ENCODE measurements at places on chromosomes 5 and 9.

- DNase-seq: peak; percentile 80
Observed at GRCh38 chr9:106883626-106884190, 20.7 kb downstream of the ZNF462 start.

DNA sequence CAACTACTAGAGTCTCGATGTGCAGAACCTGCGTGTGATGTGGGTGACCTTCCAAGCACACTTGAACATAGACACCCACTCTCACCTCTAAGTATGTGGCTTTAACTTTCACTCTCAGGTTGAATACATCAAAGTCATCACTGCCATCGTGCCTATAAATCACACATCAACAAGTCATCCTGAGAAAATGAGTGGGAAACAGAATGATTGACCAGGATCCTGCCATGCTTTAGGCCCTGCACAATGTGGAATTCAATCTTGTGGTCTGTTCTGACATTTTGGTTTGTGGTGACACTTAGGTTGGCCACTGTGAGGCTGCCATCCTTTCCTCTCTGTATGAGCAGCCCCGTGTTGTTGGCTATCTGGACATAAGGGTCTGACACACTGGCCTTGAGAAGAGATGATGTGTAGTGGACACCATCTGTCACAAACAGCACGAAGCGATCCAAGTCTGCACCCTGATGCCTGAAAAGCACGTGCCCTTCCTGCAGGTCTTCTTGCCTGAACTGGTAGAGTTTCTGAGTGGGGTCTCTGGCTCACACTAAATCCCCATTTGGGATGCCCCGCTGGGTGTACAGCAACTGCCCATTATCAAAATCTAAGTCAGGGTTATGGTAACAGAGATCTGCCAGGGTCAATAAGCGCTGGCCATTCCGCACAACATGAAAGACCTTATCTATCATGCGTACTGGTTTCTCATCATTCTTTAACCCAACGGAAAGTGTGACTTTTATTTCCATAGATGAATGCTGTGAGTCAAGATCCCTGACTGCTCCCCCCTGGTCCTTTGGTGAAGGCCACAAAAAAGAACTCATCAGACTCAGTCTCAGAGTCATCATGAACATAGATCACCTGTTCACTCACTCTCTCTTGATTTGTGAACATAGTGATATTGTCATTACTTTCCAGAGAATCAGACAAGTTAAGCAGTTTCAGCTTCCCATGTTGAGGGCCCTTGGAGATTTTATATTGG is 116.6 kb downstream of the ESM1 start:
- DNase-seq: no peak

DNA sequence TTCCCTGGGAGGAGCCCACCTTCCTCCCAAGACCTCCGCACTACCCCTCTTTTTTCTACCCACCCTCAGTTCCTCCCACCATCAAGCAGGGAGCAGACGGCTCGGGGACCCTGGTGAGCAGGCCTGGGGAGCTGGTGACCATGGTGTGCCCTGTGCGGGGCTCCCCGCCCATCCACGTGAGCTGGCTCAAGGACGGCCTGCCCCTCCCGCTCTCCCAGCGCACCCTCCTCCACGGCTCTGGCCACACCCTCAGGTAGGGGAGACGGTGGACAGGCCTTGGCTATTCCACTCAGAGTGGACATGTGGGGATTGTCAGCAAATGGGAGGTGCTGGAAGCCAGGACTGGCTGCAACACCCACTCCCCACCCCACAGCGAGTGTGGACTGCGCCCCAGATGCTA is 52.9 kb upstream of the ASS1 start:
- DNase-seq: no peak

GRCh38 chr5:140267559-140268018 is 35.3 kb downstream of the PFDN1 start:
- DNase-seq: no peak

DNA sequence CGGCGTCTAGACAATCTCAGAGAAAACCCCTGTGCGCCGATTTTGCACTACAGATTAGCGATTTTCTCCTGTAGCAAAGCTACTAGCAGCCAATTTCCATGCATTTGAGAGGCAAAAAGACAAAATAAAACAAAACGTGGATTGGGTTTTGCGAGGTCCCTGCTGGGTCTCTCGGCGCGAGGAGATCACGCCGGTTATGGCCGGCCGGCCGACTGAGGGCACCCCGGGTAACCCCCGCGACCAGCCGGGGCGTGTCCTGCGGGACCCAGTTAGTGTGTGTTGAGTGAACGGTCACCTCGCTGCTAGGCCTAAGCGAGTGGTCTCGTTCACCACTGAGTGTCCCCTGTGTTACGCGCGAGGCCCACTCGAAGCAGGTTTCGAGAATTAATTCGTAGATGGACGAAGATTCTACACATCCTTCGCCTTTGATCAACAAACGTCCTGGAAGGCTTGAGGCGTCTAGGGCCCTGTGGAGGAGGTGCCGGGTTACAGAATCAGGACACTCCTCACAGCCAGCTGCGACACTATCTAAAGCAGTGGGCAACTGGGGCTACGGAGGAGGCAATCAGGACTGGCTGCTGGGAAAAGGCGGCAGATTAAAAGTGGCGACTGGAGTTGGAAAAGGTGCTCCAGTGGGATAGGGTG is 764 bp upstream of the VDAC1 start:
- peak; percentile 18 for DNase-seq

DNA sequence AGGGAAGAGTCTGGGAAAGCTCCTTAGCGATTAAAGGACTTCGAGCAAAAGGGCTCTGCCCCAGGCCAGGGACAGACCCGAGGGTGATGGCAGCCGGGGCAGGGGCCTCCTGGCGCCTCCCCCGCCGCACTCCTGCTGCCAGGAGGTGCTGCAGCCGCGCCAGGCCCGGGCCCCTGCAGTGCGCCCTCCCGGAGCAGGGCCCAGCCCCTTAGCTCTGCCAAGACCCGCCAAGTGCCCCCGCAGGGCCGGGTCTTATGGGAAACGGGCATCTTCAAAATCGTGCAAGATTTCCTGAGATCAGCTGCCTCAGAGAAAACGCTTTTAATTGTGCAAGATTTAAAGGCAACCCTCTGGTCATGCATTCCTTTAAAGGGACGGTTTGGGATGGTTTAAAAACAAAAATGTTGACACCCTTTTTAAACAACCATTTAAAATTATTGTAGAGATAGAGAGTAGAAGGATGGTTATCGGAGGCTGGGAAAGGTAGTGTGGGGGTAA is 52.4 kb downstream of the CDC14B start:
- DNase-seq: no peak

DNA sequence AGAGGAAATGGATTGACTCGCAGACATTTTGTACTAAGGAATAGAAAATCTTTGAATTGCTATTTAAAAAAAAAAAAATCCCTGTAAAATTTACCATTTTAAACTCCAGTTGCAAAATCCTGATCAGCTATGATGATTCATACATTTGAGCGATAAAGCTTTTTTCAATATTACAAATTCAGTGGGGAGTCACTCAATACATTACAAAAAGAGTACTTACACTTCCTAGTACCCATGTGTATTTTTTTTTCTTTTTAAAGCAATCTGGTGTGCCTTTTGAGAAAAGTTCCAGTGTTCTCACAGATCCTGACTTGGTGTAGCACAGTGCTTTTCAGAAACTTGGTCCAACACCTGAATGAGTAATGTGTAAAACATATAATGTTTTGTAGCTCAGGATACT is 54.3 kb downstream of the PIK3R1 start:
- no peak for DNase-seq

GRCh38 chr5:52624291-52624690 is 163.4 kb upstream of the ITGA1 start:
- no peak for DNase-seq

DNA sequence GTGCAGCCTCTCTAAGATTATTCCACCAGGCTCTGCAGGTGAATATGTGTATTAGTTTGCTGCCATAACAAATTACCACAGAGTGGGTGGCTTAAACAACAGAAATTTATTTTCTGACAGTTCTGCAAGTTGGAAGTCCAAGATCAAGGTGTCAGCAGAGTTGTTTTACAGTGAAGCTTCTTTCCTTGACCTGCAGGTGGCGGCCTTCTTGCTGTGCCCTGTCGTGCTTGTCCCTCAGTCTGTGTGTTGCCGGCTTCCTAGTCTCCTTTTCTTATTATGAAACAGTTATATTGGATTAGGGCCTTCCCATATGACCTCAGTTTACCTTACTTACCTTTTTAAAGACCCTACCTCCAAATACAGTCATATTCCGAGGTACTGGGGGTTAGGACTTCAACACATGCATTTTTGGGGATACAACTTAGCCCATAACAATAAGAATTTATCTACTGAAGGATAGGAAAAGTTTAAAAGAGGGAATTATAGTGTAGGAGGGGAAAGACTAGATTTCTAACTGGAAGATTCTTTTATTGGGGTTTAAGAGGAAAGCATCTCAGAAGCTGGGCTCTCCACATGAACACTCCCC is 97.4 kb downstream of the OSTF1 start:
- peak; percentile 31 for DNase-seq

DNA sequence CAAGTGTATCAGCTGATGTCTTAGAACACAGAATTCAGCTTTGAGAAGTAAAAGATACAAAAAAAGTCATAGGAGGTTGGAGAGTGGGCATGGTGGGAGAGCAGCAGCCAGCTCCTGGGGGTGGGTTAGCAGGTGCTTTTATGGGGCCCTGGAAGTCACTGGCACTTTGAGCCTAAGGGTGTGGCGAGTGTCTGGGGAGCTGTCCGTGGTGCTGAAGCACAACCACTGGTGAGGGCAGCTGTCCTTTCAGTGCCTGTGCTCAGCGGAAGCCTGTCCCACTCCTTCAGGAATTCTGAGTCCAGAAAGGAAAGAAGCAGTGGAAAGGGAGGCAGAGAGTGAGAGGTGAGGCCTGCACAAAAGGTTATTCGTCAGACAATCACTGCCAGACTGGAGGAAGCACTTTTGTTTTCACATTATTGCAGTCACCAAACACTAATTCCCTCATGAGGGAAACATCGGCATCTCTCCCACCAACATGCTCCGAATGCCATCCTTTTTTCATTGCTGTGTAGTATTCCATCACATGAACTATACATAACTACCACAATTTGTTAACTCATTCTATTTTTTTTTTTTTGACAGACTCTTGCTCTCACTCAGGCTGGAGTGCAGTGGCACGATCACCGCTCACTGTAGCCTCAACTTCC is 59.4 kb upstream of the RAPGEF1 start:
- DNase-seq: peak; percentile 40

DNA sequence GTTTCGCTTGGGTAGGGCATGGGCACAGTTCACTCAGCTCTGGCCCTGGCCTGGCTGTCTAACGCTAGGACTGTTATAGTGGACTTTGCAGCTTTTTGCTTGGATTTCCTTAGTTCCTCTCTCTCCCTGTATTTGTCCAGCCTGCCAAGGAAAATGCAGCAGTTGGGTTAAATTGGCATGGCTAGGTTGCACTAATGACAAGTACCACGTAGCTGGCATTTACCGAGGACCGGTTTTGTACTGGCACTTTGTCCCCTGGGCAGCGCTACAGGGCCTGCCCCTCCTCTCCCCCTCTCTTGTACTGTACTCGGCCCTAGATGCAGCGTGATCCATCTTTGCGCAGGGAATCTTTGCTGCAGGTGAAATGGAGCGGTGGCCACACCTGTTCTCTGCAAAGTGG is 2.4 kb downstream of the WDR5 start:
- no peak for DNase-seq

DNA sequence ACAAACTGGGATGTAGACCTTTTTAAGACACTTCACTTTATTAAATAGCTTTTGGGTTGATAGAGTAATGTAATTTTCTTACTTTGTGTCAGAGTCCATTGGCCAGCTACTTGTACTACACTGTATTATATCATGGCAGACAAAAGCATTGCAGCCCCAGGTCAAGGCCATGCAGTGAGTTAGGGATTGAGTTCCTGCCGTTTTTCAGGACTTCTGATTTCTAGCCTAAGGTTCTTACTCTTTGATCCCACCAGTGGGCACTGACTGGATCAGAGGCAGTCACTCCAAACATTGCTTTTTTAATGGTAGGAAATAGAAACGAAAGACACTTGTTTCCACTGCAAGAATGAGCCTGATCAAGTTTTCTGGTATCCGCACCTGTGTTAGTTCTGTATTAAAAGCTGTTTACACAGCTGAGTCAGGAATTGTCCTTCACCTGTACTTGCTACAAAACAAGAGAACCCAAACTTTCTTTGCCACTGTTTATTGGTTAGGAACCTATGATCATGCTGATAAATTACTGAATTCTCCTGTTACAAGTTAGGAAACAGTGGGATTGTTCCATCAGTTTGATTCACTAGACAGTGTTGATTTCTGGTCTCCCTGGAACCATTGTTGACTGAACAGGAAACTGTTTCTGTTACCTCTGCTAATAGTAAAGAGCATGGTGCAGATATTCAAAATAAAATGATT is 22.1 kb downstream of the LRRC70 start:
- no peak for DNase-seq

- peak; percentile 68 for DNase-seq
Observed at GRCh38 chr9:35732800-35733541, 505 bp downstream of the CREB3 start.

- DNase-seq: peak; percentile 59
Observed at GRCh38 chr5:97297063-97297703, 114.1 kb upstream of the RIOK2 start.

DNA sequence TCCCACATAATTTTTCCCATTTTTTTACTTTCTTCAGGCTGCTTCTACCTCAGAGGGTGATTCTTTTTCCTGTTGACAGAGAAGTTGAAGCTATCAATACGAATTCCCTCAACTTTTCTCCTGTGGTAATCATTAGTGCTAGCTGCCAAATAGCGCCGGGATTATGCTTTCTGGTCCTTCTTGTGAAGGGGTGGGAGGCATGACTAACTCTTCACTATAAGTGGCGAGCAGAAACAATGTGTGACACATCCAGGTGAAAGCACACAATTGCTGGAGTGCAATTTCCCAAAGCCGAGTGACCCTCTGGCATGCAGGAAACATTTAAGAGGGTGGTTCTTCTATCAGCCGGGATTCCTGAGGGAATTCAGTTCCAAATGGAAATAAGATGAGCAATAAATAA is 56.0 kb downstream of the TRPC7 start:
- peak; percentile 3 for DNase-seq

GRCh38 chr5:173188280-173188679 is 43.9 kb downstream of the BNIP1 start:
- DNase-seq: no peak

DNA sequence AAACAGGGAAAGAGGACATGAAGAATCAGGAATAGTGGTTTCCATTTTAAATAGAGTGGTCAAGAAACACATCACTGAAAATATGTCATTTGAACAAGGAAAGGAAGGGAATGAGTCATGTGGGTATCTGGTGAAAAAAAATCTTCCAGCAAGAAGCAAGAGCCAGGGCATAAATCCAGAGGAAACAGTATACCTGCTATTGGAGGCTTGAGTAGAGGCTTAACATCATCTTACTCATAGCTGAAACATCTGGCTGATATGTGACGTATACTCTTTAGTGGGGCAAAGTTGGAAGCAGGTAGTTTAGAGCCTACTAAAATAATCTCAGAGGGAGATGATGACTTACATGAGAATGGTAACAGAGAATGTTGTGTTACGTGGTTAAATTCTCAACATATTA is 517.2 kb downstream of the CAAP1 start:
- peak; percentile 58 for DNase-seq

GRCh38 chr5:34586117-34586885 is 69.8 kb upstream of the RAI14 start:
- peak; percentile 95 for DNase-seq

DNA sequence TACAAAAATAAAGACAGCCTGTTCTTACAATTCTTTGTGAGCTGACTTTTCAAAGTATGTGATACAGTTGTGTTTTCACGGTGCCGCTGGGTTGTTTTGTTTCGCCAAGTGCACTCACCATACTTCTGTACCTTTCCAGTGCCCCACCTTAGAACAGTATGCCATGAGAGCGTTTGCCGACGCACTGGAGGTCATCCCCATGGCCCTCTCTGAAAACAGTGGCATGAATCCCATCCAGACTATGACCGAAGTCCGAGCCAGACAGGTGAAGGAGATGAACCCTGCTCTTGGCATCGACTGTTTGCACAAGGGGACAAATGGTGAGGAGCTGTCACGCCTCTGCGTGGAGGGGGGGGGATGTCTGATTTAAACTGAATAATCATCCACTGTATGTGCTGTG is 12.9 kb downstream of the CCT5 start:
- no peak for DNase-seq

Measured in fibroblast of skin of right biceps (primary cell).